Activated CD4-positive, alpha-beta T cell treated with anti-CD3 and anti-CD28 coated beads, Interleukin-2, amount 10 ng/mL, durations not matched to agents 7 days and 5 days (primary cell): ENCODE measurements at places on chromosomes 11 and 22. TPM values are rescaled to one million over a fixed set of nuclear protein-coding genes. Genes with fewer than 3 reads are reported as not detected.

DNA sequence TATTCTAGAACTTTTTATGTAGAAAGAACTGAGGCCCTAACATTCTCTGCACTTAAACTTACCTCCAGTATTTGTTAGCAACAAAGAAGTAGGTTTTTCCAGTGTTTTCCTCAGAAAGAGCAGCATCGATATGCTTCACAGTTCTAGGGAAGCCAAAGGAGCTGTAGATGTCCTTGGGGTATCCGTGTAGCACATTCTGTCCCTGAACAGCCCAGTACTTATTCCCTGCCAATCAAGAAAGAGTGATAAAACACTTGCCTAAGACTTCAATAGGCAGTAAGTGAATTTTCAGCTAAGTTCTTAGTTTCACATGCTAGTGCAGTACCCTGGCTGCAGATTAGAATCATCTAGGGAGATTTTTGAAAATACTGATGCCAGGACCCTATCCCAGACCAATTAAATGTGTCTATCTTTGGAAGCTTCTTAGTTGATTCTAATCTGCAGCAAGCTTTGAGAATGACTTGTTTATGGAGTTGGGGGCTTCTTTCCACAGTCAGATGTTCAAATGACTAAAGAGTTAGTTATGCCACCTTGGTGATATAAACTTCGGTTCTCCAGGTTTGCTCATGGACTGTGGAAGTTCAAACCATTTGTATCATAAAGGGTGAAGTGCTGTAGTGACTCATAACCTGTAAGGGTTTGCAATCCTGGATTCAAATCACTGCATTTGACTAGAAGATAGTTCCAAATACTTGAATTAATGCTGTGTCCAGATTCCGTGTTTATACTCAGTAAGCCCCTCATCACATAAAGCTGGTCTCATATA, 6.5 kb downstream of the MMP1 start:
- H3K36me3 ChIP-seq: no peaks in the 10 kb centered on the region
- no peak overlapping the region for H3K27ac ChIP-seq
- no peak for DNase-seq
- H3K27me3 ChIP-seq: no peaks in the 10 kb centered on the region
- no peaks in the 10 kb centered on the region for H3K4me1 ChIP-seq
- H3K4me3 ChIP-seq: no peak overlapping the region

DNA sequence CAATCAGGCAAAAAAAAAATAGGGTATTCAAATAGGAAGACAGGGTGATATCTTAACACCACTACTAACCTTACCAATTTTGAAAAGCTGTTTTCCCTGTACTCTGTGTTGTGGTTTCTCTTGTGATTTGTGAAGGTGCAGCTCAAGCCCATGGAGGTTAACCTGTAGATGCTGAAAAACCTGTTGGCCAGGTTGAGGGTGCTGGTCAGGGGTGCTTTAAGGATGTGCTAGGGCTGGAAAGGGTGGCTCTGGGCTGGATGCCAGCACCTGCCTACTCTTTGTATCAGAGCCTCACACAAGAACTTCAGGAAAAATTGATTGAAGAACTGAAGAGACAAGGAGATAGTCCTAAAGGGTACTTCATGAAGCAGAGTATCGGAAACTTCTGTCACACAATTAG, 18.3 kb upstream of the OR5M8 start:
- H3K4me1 ChIP-seq: no peaks in the 10 kb centered on the region
- no peaks in the 10 kb centered on the region for H3K36me3 ChIP-seq
- H3K27me3 ChIP-seq: no peaks in the 10 kb centered on the region
- no peak overlapping the region for H3K27ac ChIP-seq
- H3K4me3 ChIP-seq: no peak overlapping the region

GRCh38 chr11:45743556-45744468, 61.1 kb upstream of the SLC35C1 start:
- no peak for DNase-seq
- no peak overlapping the region for H3K4me3 ChIP-seq
- H3K4me1 ChIP-seq: no peaks in the 10 kb centered on the region

DNA sequence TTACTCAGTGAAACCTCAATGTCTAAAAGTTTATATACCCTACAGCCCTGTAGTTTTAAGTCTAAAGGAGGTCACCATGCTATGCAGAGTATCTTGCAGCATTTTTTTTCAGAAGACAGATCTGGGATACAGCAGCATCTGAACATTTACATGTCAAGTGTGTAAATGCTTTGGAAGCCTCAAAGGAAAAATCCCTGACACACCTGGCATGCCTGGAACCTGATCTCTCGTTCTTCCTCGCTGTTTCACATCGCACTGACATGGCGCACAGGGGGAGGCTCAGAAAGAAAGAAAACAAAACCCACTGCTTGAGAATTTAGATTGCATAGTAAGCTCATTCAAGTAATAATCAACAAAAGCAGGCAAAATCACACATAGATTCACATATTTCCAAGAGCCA, 31.0 kb downstream of the PAX6 start:
- H3K27me3 ChIP-seq: no peaks in the 10 kb centered on the region
- H3K4me3 ChIP-seq: no peak overlapping the region

DNA sequence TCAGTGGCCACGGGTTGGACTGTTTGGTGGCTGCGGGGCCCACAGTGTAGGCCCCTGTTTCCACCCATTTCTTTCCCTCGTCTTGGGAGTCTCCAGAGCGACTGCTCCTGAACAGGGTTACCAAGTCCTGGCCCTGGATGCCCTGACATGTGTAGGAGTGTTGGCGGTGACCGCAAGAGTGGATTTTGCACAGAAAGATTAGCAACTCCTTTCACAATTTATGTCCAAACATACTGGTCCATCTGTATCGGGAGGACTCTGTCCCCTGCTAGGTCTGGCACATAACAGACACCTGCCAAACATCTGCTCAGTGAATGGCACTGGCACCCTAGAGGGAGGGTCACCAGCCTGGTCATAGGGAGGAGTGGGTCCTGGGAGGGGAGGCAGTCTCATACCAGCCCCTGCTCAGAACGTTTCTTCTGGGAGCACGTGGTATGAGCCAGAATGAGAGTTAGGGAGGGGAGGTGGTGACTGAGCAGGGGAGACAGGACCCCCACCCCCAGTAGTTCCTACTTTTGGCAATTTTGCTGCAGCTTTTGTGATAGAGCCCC, 3.4 kb upstream of the APOA1 start:
- H3K27me3 ChIP-seq: no peaks in the 10 kb centered on the region
- H3K4me1 ChIP-seq: peaks cover 4% of the 10 kb centered on the region
- no peak for DNase-seq
- H3K4me3 ChIP-seq: no peak overlapping the region
- no peak overlapping the region for H3K27ac ChIP-seq

DNA sequence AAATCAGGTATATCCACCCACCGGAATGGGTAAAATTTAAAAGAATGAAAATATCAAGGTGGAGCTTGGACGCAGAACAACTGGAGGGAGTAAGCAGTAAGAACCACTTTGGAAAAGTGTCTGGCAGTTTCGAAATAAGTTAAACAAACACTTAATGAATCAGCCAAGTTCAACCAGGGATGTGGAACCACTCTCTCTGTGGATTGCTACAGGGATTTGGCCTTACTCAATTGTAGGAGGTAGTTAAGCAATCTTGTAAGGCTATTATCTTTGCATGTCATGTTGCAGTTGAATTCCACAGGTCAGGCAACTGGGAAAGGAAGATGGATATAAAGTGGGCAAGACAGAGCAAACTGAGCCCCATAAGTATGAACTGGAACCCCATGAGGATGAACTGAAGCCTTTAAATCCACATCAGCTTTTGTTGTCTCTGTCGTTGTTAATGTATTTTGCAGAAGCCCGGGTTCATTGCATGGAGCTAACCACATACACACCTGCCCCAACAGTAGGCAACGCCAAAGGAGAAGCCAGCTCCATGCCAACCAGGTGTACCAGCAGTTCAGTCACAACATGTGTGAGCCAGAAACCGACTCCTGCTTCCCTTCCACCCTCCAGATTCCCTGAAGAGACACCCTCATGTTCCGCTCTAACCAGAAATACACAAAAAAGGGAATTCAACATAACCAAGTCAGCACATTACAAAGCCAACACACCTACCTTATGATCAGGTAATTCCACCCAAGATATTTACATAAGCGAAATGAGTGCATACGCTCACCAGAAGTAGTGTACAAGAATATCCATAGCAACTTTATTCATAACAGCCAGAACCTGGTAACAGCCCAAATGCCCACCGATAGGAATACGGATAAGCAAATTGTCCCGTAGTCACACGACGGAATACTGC, 8.0 kb upstream of the SLC43A3 start:
- H3K4me3 ChIP-seq: no peak overlapping the region
- no peak overlapping the region for H3K27ac ChIP-seq
- no peak for DNase-seq
- H3K27me3 ChIP-seq: peaks cover 7% of the 10 kb centered on the region
- no peaks in the 10 kb centered on the region for H3K36me3 ChIP-seq
- H3K4me1 ChIP-seq: peaks cover 3% of the 10 kb centered on the region

Gene BEST1
- total RNA-seq: not detected

Gene PARVG
- total RNA-seq: 146 TPM

DNA sequence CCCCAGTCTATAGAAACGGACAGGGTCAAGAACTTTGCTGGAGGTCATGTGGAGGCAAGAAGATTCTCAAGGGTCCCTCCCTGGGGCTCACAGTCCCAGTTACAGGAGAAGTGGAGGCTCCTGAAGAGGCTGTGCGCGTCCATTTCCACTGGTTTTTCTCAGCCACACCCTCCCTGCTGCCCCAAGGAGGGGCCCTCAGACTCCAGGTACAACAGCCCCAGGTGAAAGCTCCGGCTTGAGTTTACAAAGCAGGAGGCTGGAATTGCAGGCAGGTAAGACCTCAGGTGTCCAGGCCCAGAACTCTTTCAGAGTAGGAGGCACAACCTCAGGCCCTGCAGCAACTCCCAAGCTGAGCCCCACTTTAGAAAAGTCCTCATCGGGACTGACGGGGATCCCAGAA, 3.1 kb downstream of the SHANK2 start:
- DNase-seq: no peak
- H3K27me3 ChIP-seq: peaks cover 33% of the 10 kb centered on the region
- H3K4me3 ChIP-seq: no peak overlapping the region
- H3K36me3 ChIP-seq: no peaks in the 10 kb centered on the region
- peaks cover 2% of the 10 kb centered on the region for H3K4me1 ChIP-seq

Gene FAU
- total RNA-seq: 1,116 TPM

Gene DCUN1D5
- total RNA-seq: 24.9 TPM
